ENCODE measurements at places on chromosomes 4 and X. TPM values are rescaled to one million over a fixed set of nuclear protein-coding genes. Genes with fewer than 3 reads are reported as not detected.

Gene DMP1
- not detected for total RNA-seq

Gene CSAG2
- total RNA-seq = not detected

Gene GAB1
- 63.9 TPM for total RNA-seq

Gene TASL
- total RNA-seq = not detected

Gene LANCL3
- 0.33 TPM for total RNA-seq

Gene STPG2
- total RNA-seq = 0.81 TPM

Gene TLL1
- total RNA-seq = 0.04 TPM

Gene PDLIM3
- 43.2 TPM for total RNA-seq

Gene XKRX
- 3.4 TPM for total RNA-seq

Gene CCKAR
- 0.89 TPM for total RNA-seq

Gene ADGRG4
- total RNA-seq = not detected

Gene TLR8
- not detected for total RNA-seq

Gene CT45A10
- total RNA-seq = not detected

Gene TENM3
- 23.1 TPM for total RNA-seq

Gene G3BP2
- 203 TPM for total RNA-seq
